ENCODE measurements at places on chromosomes 7 and 10.

- no peak for DNase-seq
These were observed 177.1 kb upstream of the PTER start for GRCh38 chr10:16259726-16260125.

- DNase-seq = no peak
These were observed 64.0 kb downstream of the LRRC4 start for GRCh38 chr7:127967281-127967680.

GRCh38 chr7:123647106-123647730 is 8.4 kb upstream of the LMOD2 start:
- DNase-seq = no peak

- peak; percentile 70 for DNase-seq
These were observed 103.4 kb downstream of the ITIH5 start for GRCh38 chr10:7563368-7563767.

DNA sequence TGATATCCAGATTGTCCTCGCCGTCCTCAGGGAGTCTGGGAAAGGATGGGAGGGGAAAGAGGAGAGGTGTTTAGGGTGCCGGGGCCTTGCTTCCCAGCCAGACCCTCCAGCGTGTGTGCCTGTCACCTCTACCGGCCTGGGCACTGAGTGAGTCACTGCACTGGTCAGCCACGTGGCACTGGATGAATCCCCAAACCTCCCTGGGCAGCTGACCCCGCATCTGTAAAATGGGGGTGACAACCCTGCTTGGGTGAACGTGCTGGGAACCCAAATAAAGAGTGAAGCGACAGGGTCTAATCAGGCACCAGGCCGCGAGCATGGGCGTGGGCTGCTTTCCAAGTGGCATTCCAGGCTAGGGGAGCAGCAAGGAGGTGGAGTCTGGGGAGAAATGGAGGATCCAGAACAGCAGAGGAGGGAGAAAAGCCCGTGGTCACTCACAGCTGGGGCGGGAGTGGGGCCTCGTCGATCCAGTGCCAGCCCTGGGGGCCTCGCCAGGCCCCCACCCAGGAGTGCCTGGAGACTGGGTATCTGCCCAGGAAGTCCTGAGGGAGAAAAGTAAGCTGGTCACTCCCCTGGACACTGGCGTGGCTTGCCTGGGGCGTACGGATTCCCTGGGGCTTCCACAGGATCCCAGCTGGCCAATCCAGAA is 29.7 kb downstream of the KLRG2 start:
- no peak for DNase-seq

DNA sequence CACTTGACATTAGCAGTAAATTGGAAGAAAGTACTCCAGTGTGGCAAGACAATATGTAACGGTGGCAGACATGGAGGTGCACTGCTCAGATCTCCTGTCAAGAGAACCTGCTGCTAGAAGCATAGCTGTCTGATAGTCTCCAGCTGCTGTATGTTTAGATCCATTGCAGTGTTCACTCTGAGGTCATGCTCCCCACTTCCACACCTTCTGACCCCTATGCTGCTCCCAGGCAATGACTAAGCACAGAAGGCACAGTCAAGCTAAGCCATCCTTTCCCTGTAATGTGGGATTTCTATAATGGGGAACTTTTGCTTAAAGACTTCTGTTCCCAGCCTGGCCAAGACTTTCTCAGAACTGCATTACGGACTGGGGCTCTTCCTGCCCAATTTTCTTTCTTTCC is 315.8 kb downstream of the HPSE2 start:
- DNase-seq = no peak

DNA sequence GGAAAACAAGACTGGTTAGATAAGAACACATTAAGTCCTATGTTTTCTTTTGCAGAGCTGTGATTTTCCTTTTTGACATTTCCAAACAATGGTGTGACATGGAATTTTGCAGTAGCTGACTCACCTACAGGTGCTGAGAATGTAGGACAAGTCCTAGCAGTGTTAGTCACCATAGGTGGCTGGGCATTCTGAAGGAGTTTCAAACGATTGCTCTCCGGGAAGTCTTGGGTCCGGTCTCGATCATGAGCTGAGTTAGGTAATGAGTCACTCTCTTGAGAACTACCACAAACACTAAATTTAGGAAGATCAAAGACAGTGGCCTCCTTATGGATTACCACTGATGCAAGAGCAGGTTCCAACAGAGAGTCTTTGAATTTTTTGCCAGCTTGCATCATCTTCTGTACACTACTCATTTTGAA is 3.6 kb downstream of the FIGNL1 start:
- no peak for DNase-seq

- peak; percentile 47 for DNase-seq
These were observed 135.8 kb downstream of the ARID5B start for GRCh38 chr10:62037166-62037831.

DNA sequence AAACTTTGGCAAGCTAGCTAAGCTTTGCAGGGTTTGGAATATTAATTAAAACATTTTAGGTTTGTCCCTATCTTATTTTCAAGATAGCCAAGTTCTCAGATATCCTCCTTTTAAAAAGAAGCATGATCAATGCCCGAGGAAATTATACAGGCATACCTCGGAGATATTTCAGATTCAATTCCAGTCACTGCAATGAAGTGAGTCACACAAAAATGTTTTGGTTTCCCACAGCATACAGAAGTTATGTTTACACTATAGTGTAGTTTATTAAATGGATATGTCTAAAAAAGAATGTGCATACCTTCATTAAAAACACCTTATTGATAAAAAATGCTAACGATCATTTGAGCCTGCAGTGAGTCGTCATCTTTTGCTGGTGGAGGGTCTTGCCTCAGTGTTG is 382.9 kb upstream of the NPVF start:
- DNase-seq = no peak

DNA sequence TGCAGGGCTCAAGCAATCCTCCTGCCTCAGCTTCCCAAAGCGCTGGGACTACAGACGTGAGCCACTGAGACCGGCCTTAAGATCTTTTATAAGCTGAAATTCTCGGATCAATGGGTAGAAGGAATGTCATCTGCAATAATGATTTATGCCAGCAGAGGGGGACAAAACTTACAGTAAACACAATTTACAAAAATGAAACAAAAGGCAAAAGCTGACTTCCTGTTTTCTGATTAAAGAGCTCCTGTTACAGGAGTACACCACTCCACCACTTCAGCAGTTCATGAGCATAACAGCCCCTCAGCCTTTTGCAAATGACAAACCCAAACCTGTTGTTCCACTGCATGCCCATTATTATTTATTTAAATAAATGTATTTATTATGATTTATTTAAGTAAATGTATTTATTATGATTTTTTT is 88.5 kb upstream of the ATP6V0A4 start:
- no peak for DNase-seq

GRCh38 chr10:42932735-42933447 is 144.0 kb upstream of the RET start:
- no peak for DNase-seq

GRCh38 chr7:48511080-48511479 is 339.8 kb downstream of the ABCA13 start:
- DNase-seq = no peak

- no peak for DNase-seq
These were observed 36.3 kb downstream of the POT1 start for GRCh38 chr7:124893140-124893827.

DNA sequence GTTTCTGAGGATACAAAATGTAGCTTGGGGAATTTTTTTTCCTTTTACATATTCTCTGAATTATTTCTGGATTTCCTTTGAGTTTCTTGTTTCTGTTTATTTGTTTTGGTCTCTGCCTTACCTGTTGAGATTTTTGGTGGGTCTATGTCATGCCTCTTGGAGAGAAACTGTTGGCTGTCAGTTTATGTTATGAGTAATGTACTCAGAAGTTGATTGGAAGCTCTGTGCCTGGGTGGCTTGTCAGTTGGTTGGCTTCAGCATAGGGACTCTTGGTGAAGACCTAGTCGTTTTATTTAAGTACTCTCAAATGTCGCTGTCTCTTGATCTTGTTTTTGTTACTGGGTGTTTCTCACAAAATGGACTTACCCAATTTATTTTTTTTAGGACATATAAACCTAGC is 132.4 kb downstream of the CDK14 start:
- DNase-seq = no peak

GRCh38 chr7:104928721-104929400 is 85.1 kb upstream of the KMT2E start:
- no peak for DNase-seq

DNA sequence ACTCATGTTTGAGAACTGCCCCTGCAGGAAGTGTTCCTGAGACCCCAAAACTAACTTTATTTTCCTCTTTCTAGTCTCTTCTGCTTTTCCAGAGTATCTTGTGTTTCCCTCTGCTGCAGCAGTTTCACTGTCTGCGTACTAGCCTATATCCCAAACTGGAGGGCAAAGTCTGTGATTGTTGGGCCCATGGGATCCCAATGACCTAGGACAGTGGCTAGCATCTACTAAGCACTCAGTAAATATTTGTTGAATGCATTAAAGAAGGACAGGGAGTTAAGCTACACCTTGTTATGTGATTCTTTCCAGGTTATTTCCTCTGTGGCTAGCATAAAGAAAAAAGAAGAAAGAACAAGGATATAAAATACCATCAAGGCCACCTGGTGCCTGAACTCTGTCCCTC is 210.6 kb upstream of the PHYHIPL start:
- DNase-seq = no peak

GRCh38 chr7:158731761-158732160 is 27.2 kb upstream of the NCAPG2 start:
- no peak for DNase-seq

GRCh38 chr10:96992721-96993120 is 160.6 kb downstream of the LCOR start:
- no peak for DNase-seq

GRCh38 chr10:43667317-43667731 is 18.6 kb upstream of the ZNF32 start:
- DNase-seq = no peak

- no peak for DNase-seq
These were observed 98.6 kb downstream of the CCDC3 start for GRCh38 chr10:12902851-12903358.

GRCh38 chr10:3714967-3715366 is 70.0 kb downstream of the KLF6 start:
- DNase-seq = no peak

DNA sequence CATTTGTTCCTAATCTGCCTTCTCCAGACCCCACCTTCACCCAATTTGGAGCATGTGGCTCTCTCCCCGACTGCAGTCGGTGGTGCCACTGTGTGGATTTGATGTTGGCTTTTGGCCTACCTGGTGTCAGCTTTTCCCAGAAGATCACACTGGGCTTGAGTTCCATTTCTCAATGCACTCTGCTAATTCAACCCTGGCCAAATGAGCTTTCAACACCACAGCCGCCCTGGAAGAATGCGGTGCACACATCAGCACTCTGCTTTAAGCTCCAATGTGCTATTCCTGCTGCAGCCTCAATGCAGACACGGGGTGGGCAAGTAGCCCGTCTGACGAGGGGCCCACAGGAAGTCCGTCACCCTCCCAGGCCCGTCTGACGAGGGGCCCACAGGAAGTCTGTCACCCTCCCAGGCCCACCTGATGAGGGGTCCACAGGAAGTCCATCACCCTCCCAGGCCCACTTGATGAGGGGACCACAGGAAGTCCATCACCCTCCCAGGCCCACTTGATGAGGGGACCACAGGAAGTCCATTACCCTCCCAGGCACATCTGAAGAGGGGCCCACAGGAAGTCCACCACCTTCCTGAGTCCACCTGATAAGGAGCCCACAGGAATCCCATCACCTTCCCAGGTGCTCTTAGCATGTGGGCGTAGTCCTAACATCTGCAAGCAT is 64.4 kb downstream of the ASB13 start:
- no peak for DNase-seq

DNA sequence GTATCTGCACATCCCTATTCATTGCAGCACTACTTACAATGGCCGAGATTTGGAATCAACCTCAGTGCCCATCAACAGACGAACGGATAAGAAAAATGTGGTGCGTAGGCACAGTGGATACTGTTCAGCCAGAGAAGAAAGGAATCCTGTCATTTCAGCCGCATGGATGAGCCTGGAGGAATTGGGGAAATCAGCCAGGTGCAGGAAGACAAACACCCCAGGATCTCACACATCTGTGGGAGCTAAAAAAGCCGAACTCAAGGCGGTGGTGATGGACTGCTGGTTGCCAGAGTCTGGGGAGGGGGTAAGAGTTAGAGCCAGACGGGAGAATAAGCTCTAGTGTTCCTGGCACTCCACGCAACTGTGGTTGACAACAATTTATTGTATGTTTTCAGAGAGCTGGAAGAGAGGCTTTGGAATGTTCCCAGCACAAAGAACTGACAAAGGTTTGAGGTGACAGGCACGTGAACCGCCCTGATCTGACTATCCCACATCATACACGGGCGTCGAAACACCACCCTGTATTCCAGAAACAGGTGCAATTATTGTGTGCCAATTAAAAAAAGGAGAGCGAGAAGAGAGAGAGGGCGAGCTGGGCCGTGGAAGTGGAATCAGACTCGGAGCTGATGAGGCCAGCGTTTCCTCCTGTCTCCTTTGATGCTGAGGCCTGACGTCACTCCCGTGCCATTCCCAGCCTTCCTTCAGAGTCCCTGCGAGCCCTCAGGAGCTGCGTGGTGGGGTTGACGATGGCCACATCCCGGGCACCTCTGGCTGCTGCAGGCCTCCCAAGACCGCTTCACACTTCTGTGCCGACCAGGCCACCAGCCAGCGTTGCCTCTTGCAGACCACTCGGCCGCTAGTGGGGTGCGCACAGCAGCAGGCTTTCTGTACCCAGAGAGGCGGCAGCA is 189.5 kb downstream of the DNAJB6 start:
- no peak for DNase-seq

GRCh38 chr7:150567169-150567568 is at the start of gene GIMAP4:
GIMAP4 (plus strand) TSS chr7:150567390; CDS start chr7:150569902, 2,512 bp downstream.
- no peak for DNase-seq

DNA sequence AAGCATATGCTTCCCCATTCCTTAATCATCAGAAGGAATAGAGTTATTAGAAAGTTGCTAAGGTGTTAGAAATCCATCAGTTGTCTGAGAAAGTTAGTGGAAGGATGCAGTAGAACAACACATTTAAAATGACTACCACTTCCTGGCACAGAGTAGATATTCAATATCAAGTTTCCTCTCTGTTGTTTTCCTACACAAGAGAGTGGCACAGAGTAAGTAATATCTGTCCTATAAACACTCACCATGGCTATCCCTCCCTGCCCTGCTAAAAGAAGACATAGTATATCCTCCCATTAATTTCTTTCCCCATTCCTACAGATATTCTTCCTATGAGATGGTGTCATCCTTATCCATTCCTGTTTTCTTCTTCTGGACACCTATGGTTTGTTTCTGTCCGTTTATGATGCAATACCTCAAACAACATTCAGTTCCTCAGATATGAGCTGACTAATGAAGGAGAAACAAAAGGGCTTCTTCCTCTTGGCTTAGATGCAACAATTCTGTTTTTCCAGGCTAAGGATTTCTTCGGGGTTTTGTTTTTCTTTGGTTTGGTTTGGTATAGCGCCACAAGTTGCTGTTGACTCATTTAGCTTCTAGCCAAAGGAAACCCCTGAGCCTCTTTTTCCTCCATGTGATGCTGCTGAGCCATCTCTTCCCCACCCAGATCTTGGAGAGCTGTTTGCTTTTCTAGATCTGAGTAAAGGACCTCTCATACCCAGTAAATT is 32.9 kb upstream of the BPGM start:
- DNase-seq = no peak
